MM.1S (cell line): ENCODE measurements at places on chromosomes 7 and 10.
A peak's percentile ranks its signal among the peaks of the same experiment; 100 is the strongest.

DNA sequence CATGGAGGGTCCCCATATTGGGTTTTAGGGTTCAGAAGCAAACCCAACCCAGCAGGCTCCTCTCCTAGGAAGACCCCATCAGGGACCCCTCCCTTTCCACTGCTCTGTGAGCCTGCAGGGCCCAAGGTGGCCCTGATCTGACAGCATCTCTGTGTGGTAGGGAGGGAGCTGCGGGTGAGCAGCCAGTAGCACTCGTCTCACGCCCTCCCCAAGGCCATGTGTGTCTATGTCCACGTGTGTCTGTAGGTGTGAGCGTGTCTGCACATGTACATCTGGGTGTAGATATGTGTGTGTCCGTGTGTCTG is 103.5 kb upstream of the FAM20C start:
- no peak for DNase-seq
- no peaks in the 10 kb centered on the region for H3K4me1 ChIP-seq
- no peak overlapping the region for H3K27ac ChIP-seq
- no peaks in the 10 kb centered on the region for H3K36me3 ChIP-seq

DNA sequence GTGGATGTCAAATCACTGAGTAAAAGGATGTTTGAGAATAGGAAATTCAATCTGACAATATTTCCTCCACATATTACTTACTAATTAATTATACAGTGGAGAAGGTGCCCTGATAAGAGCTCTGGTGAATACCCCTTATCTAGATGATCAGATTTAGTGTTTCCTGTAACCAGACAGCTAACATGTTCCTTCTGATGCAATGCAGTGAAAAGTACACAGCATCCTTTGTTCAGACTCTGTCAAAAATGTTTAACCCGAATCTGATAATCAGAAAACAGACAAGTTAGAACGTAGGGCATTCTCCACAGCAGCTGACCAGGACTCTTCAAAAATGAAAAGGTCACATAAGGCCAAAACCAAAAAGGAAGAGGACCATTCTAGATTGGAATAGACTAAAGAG is 46.2 kb downstream of the WDR11 start:
- no peak overlapping the region for H3K27ac ChIP-seq
- H3K4me3 ChIP-seq, result no peak overlapping the region
- DNase-seq, result no peak
- no peaks in the 10 kb centered on the region; the same call in 1 of the 2 replicates for H3K36me3 ChIP-seq
- no peaks in the 10 kb centered on the region for H3K27me3 ChIP-seq

GRCh38 chr7:1397491-1398327 is 61.6 kb downstream of the MICALL2 start:
- no peaks in the 10 kb centered on the region for H3K4me1 ChIP-seq
- H3K36me3 ChIP-seq, result no peaks in the 10 kb centered on the region
- H3K27me3 ChIP-seq, result peaks cover 81% of the 10 kb centered on the region
- H3K27ac ChIP-seq, result no peak overlapping the region

DNA sequence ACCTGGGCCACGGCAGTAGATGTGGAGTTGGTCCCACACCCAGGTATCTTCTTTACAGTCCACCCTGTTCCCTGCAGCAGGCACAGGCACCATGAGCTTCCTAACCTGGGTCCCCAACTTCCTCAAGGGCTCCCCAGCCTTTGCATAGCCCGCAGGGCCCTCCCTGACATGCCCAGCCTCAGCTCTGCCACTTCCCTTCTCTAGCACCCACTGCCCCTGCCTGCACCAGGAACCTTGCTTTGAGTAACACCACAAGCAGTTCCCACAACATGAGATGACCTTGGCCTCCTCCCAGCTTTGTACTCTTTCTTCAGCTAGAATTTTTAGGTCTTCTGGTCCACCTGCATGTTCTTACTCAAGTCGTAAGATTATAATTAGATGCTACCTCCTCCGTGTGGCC is 92.2 kb upstream of the ZPBP start:
- H3K4me1 ChIP-seq, result no peaks in the 10 kb centered on the region
- no peaks in the 10 kb centered on the region for H3K36me3 ChIP-seq
- DNase-seq, result no peak
- no peak overlapping the region for H3K27ac ChIP-seq

GRCh38 chr10:34037499-34037898 is 703.0 kb upstream of the NRP1 start:
- no peaks in the 10 kb centered on the region for H3K36me3 ChIP-seq
- H3K27me3 ChIP-seq, result no peaks in the 10 kb centered on the region
- H3K4me1 ChIP-seq, result no peaks in the 10 kb centered on the region
- H3K4me3 ChIP-seq, result no peak overlapping the region
- no peak for DNase-seq

- H3K36me3 ChIP-seq, result no peaks in the 10 kb centered on the region
- H3K27me3 ChIP-seq, result no peaks in the 10 kb centered on the region
- no peaks in the 10 kb centered on the region for H3K4me1 ChIP-seq
- peak; percentile 55 for DNase-seq
- H3K27ac ChIP-seq, result no peak overlapping the region
Measured at GRCh38 chr7:110090110-110090820, 1000.7 kb upstream of the LRRN3 start.

DNA sequence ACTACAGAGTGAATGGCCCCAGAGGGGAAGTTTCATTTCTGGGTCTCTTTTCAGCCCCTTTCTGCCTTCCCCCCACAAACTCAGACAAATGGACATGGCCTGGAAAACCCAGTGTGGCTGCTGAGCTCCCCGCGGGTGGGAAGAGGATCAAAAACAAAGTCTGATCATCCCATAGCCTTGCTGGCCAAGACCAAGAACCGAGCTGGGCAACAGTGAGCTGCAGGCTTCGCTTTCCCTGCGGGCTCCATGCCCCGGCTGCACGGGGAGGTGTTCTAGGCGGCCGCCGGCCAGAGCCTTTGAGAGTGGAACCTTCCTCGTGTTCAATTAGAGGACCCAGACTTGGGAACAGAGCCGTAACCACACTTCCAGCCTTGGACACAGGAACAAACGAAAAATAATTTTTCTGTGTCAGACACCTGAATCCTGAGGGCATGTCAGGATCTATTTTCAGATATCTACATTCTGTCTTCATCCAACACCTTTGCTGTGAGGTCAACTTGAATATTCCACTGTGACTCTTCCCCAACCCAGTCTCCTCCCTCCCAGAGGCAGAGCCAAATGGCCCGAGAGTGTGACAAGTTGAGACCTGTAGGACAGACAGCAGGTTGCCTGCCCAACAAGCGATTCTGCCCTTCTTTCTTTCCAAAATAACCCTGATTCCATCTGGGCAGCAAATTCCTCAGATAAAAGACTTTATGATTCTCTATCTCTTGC is 26.0 kb downstream of the WDR86 start:
- no peak overlapping the region for H3K4me3 ChIP-seq
- peaks cover 7% of the 10 kb centered on the region for H3K4me1 ChIP-seq
- no peaks in the 10 kb centered on the region for H3K36me3 ChIP-seq
- DNase-seq, result no peak
- no peak overlapping the region for H3K27ac ChIP-seq
- H3K27me3 ChIP-seq, result peaks cover 85% of the 10 kb centered on the region
